ENCODE measurements at places on chromosomes 12 and 14.

DNA sequence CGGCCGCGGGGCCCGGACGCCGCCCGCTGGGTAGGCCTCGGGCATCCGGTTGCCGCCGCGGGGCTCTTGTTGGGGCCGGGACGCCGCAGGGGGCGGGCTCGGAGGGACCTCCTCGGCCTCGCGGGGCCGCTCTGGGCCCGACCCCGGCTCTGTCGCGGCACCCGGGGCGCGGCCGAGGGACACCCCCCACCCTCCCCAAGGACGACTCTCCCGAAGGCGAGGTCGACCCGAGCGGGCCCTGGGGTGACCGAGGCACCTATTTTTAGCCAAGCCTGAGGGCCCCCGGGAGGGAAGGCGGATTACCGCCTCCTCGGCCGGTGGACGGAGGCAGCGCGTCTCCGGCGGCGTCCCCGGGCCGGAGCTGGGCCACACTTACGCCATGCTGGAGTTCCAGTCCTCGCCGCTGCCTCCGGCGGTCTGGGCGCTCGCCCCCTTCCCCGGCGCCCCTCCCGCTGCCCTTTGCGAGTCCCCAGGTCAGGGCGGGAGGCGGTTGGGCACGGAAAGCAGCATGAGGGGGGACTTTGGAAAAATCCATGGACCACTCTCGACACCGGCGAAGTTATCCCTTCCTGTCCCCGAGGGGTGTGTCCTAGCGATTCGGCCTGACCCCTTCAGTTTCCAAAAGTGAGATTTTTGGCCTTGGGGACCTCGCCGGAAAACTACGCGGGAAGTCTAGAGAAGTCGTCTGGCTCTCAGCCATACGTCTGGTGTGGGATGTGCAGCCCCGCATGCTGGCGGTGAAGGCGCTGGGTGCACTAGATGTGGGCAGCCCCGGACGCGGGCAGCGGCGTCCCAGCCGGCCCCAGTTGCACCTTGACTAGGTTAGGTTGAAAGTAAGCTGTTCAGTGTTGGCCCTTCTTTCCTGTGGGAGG, 699 bp downstream of the KTN1 start:
- DNase-seq = no peak

GRCh38 chr14:101371799-101372793, 189.2 kb upstream of the DIO3 start:
- DNase-seq = no peak

GRCh38 chr12:54649825-54650224, 1.7 kb upstream of the DCD start:
- no peak for DNase-seq

- DNase-seq = no peak
Measured at GRCh38 chr14:67432050-67432564, 20.1 kb upstream of the PLEK2 start.

GRCh38 chr12:57719777-57720605, 18.6 kb downstream of the AGAP2 start:
- DNase-seq = no peak

Measured in esophagus squamous epithelium (tissue), 5 donors.